Stomach (tissue), 19 donors: ENCODE measurements at places on chromosomes 16 and 17. TPM values are rescaled to one million over a fixed set of nuclear protein-coding genes. Genes with fewer than 3 reads are reported as not detected.

Gene MARCHF10
- not detected for total RNA-seq

Gene AATK
- 10.5 TPM for total RNA-seq

Gene NRN1L
- total RNA-seq: not detected

Gene KRTAP4-9
- not detected for total RNA-seq

Gene NEK8
- not detected for total RNA-seq

Gene TMEM235
- total RNA-seq: not detected

Gene DHODH
- 4.5 TPM for total RNA-seq

Gene SLC5A11
- total RNA-seq: not detected

Gene ABCC12
- not detected for total RNA-seq

Gene MYH2
- total RNA-seq: 0.18 TPM

Gene SYCE1L
- total RNA-seq: 92.4 TPM

Gene PMFBP1
- total RNA-seq: not detected

Gene TGFB1I1
- 39.1 TPM for total RNA-seq

GRCh38 chr16:51982715-51983680 lies 563.9 kb downstream of the TOX3 start:
- peak; percentile 87 for DNase-seq

GRCh38 chr16:30395992-30396585 lies 869 bp downstream of the ZNF48 start:
- no peak for DNase-seq

GRCh38 chr17:57068222-57068658 lies 16.8 kb upstream of the AKAP1 start:
- no peak for DNase-seq

DNA sequence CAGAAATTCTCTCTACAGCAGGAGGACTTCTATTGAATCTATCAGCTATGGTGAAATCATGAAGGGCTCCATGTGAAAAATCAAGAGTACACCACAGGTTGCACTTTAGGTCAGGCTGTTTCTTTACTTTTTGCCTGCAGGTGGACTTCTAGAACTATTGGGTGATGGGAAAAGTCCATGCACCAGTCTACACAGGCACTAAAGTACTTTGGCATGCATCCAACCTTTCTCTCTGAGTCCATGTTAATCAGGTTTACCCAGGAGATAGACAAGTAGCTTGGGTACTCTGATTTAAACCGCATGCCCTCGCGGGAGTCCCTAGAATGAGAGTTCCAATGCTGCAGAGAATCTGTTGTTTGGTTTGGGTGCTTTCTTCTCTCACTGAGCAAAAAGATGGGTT lies 9.1 kb upstream of the ANKFN1 start:
- peak; percentile 73 for DNase-seq

DNA sequence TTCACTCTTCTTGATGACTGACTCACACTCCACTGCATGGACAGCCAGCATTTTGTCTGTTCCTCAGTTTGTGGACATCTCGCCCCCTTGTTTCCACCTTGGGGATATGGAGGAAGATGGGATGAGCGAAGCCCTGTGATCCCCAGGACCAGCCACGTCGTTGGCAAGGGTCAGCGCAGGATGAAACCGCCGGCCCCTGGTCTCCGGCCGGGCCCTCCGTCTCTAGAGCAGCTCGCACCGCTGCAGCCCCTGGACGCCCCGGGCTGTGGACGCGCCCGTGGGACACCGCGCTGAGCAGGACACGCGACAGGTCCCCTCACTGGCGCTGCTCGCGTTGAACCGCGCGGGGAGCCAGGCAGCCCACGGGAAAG lies 604 bp upstream of the ZC3H18 start:
- DNase-seq: no peak

GRCh38 chr17:11880714-11881113 lies 116.6 kb downstream of the ZNF18 start:
- peak; percentile 69 for DNase-seq

- DNase-seq: peak; percentile 37
Measured at GRCh38 chr17:6427279-6427781, 7.6 kb downstream of the AIPL1 start.

DNA sequence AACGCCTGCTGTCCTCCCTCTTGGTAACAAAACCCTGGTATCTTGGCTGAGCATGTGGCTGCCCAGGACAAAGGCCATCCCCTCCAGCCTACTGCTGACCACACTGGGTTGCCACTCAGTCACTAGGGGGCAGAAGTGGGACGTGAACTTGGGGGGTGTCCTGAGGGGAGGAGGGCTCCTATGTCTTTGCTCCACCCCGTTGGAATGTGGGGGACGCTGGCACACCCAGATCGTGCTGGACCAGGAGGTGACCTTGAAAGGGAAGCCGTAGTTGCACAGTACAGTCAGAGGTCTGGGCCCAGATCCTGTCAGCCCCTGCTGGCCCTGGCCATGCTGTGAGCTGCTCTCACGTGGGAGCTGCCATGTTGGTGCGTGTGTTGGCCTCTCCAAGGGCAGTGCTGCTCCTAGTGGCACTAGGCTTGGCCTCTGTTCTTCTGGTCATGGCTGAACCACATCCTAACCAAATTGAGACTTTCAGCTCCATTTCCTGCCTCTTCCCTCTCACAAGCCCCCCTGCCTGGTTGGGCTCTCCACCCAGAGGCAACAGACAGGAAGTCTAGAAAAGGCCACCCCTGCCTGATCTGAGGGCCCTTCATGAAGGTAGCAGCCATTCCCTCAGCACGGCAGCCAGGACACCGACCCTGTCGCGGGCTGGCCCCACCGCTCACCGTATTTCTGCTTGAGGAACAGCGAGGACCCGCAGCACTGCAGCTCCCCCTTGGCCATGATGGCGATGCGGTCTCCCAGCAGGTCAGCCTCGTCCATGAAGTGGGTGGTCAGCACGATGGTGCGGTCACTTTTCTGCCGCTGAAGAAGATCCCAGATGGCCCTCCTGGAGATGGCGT lies 29.0 kb upstream of the RNPS1 start:
- peak; percentile 47 for DNase-seq

DNA sequence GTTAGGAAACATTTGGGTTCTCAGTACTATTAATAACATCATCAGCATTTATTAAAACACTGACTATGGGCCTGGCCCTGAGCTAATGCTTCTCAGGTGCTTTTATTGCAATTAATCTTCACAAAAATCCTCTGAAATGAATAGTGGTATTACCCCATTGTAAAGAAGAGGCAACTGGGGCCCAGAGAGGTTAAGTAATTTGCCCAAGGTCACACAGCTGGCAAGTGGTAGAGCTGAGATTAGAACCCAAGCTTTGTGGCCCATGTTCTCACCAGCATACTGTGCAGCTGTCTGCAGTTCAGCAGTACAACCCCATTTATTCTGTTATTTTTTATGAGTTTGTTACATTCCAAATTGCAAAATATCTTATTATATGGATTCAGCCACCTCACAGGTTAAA lies 82.3 kb downstream of the TBC1D16 start:
- no peak for DNase-seq

- DNase-seq: no peak
Measured at GRCh38 chr16:48451323-48451722, 66.1 kb upstream of the SIAH1 start.

DNA sequence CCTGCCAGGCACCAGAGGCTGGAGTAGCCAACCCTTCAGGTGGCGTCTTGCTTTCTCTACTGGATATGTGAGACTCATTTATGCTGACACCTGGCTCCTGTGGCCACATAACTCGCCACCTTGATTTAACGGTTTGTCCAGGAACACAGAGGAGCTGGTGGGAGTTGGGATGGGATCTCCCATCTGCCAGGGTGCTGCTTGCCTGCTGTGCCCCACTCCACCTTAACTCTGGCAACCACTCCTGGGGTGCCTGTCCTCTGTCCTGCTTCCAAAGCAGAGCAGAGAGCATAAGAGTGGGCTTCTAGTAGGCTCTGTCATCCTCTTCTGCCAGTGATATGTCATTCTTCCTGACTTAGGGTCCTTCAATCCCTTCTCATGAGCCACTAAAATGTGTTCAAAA lies 63.4 kb upstream of the ZNF423 start:
- DNase-seq: no peak

GRCh38 chr17:15403276-15403939 lies 62.0 kb upstream of the TEKT3 start:
- DNase-seq: no peak

- DNase-seq: no peak
Measured at GRCh38 chr16:17199135-17199534, 271.6 kb downstream of the XYLT1 start.

GRCh38 chr17:28530926-28531325 lies 21.5 kb downstream of the UNC119 start:
- DNase-seq: no peak

DNA sequence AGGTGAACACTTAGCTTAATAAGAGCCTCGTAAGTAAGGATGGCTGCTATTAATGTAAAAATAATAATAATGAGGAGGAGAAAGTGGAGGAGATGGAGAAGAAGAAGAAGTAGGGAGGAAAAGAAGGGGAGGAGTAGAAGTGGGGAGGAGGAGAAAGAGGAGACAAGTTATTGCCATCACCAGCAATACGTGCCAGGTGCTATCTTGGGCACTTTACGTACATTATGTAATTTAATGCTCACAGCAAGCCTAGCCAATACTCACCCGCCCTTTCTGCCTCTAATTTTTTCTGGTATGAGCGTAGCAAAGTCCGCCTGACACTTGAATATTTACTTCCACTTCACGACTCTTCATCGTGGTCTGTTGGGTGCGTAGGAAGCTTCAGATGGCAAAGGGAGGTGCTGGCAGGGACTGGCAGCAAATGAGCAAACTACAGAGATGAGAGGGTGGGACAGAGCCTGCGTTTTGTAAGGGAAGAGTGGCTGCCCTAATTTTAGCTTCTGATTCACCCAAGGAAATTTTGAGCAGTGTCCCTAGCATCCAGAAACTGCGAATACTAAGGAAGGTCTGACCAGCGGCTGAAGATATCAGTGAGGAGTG lies 42.1 kb upstream of the CDH13 start:
- DNase-seq: no peak

DNA sequence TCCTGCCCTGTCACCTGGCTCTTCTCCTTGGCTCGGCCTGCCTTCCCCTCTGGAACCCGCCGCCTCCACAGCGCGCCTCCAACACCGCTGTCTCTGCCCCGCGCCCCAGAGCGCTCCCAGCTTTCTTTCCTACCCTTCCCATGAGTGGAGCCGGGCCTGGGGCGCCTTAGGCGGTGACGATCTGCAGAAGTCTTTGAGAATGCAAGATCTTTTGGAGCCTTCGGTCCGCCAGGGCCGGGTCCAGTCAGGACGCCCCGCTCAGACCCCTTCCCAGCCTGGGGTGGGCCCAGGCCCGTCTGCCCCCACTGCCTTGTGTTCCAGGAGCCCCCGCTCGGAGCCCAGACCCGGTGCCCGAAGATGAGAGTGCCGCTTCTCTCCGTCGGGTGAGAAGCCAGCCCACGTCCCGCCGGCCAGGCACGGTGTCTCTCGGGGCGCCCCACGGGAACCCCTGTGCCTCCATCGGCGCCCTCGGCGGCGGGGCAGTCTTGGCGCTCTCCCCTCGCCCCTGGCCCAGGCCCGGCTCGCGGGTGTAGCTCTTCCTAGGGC lies 40.0 kb downstream of the MRM1 start:
- DNase-seq: no peak

GRCh38 chr16:51565184-51565583 lies 414.1 kb upstream of the SALL1 start:
- no peak for DNase-seq

DNA sequence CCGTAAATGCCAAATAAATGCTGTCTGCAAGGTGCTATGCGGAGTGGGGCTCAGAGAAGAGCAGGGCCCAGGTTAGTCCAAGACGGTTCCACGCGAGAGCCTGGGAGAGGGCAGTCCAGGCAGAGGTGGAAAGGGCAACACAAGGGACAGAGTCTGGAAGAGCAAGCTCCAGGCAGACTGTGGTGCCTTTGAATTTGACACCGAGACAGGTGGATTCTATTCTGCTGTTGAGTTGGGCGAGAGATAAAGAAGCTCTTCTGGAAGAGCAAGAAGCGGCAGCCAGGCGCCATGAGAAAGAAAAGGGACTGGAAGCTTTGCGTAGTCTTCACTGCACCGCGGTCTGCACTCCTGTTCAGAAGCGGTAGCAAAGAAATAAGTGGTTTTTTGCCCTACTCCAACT lies 55.6 kb downstream of the CYTH1 start:
- no peak for DNase-seq

DNA sequence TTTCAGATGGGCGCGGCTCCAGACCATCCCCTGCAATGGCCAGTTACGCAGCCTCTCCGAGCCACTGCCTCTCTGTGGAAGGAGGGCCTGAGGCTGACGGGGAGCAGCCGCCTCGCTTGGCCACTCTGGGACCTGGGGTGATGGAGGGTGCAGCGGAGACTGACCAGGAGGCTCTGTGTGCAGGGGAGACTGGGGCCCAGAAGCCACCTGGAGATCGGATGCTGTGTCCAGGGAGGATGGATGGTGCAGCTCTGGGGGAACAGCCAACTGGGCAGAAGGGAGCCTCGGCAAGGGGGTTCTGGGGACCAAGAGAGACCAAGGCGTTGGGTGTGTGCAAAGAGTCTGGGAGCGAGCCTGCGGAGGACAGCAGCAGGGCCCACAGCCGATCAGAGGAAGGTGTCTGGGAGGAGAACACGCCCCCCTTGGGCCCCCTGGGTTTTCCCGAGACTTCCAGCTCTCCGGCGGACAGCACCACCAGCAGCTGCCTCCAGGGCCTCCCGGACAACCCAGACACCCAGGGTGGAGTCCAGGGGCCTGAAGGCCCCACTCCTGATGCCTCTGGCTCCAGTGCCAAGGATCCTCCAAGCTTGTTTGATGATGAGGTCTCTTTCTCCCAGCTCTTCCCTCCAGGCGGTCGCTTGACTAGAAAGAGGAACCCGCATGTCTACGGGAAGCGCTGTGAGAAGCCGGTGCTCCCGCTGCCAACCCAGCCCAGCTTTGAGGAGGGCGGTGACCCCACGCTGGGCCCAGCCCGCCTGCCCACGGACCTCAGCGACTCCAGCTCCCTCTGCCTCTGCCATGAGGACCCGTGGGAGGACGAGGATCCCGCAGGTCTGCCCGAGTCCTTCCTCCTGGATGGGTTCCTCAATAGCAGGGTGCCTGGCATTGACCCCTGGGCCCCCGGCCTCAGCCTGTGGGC lies 17.4 kb upstream of the ZFPM1 start:
- DNase-seq: no peak

DNA sequence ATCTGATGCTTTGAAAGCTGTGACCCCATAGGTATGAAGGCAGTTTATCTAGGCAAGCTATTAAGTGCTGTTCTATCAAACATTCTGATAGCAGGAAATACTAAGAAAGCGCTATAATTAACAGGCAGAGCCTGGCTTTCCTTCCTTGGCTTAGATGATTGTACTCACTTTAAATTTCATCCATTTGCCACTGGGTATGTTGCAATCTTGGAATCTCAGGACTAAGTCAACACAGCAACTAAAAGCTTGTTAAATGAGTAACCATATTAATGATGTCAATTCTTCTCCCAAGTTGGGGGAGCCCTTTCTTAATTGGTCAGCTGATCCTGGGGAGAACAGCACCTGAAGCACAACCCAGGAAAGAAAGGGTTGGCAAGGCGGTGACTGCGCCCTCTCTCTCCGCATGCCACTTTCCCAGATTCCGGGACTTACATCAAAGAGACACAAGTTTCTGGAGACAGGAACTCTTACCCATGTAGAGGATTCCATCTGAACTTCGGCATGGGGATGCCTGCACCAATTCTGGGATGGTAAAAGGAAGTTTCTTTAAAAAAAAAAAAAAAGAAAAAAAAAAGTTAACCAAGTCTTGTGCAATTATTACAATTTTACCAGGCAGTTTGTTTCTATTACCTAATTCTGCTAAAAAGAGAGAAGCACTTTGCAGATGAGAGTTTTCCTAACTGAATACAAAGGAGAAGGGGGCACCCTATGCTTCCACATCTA lies 54.4 kb upstream of the ICAM2 start:
- DNase-seq: peak; percentile 69
